SW 1271 (cell line): ENCODE measurements at places on chromosomes 1 and 21.

DNA sequence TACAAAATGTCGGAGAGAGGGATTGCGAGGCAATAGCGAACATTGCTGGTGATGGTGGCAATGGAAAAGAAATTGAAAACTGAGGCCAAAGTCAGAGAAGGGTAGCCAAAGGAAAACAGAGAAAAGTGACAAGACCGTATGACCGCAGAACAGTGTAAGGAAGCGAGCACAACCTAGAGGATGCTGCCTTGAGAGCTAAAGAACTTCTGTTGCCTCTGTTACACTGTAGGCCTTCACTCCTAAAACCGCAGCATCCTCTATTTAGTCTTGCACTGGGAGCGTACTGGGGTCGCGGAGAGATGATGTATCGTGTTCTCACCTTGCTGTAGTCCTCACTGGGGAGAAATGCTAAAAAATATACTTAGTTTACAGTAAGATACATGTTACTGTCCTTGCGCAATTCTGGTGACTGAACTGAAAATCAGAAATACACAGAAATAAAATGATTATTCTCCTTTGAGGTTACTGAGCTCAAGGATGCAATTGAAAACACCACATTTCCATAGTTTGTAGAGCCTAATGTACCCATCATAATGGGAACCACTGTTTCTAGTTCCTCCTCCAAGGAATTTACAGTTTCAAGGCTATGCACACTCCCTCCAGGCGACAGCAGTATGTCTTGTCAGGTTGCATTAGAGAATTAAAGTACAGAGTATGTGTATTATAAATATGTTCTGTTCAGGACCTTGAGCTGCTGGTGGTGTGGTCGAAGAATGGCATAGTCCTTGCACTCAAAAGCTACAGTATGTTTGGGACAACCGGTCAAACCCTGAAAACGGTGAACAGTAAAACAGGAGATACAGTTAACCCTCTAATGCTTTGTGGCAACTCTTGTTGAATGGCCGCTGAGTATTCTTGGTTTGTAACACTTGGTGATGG lies 1.3 kb downstream of the NEK7 start:
- peak; percentile 42 for DNase-seq

DNA sequence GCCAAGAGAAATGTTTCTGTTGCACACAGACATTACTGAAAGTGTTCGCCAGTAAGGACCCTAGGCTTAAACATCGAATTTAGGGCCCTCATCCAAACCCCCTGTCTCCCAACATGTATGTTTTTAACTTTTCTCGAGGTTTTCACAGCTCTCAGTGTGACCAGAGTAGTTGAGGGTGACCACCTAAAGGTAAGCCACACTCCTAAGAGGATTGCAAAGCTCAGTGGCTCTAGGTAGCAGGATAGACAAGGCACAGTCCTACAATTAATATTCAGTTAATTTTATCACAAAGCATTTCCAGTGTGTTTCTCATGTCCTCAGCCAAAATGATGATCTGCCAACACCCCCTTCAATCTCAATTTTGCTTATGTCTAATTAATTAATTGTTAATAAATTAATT lies 695 bp upstream of the ALG14 start:
- DNase-seq: no peak

- DNase-seq: no peak
Measured at GRCh38 chr1:223337174-223337869, 26.7 kb downstream of the SUSD4 start.

DNA sequence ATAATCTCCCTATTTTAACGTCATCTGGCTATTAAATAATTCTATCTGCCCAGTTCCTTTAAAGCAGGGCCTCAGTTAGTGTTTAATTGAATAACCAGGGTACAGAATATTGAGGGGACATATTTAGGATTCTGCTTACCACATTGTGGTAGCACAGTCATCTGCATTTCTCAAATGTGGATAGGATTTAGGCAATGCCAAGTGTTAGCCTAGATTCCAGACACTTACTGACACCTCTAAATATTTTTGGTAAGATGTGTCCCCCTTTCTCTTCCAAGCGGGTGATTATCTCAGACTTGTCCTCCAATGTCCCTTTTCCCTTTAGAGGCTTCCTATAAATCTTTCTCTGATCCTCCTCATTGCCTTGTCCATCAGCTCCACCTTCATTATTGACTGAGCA lies 160.8 kb upstream of the HOOK1 start:
- no peak for DNase-seq

DNA sequence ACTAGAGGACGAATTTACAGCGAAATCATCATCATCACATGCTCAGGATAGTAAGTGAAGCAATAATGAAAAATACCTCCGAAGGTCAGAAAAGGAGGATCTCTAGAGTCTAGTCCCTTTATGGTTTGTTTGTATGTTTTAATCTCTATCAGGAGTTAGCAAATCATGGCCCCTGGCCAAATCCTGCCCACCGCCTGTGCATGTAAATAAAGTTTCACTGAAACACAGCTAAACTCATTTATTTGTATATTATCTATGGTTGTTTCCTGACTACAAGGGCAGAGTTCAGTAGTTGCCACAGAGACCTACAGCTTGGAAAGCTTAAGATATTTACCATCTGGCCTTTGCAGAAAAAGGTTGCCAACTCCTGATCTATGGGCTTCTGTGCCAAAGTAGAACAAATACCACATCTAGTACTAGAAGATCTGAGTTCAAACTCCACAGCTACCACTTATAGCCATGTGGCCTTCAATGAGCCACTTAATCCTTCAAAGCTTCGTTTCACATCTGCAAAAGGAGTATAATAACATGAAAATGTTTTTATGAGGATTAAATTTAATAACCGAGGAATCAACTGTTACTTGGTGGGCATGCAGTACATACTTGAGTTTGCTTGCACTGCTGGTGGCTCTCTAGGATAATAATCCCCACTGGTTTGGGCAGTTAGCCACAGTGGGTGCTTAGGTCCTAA lies 94.0 kb upstream of the KIF26B start:
- no peak for DNase-seq

GRCh38 chr21:32337206-32337605 lies 38.6 kb downstream of the MRAP start:
- no peak for DNase-seq

DNA sequence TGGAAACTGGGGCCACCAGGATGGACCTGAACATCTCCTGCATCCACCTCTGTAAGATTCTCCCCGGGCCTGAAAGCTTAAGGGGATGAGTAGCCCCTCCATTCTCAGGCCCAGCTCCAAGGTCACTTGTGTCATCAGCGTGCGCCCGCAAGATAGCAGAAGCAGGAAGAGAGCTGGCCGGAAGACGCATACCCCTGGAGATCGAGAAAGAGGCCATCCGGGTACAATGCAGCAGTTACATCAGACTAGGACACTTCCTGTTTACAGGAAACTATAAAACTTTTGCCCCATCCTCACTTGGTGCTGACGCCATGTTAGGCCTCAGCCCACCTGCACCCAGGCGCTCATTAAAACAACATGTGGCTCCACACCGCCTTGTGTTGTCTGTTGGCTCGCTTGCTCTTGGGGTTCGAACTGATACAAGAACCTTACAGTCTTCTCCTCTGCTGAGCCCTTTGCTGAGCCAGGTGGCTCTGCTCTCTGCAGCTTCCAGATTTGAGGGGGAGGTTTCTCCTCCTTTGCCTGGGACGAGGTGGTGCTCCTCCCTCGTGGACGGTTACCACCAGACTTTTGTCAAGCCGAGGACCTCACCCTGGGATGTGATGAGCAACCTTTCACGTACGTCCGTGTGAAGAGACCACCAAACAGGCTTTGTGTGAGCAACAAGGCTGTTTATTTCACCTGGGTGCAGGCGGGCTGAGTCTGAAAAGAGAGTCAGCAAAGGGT lies 277.5 kb upstream of the C1orf174 start:
- no peak for DNase-seq

DNA sequence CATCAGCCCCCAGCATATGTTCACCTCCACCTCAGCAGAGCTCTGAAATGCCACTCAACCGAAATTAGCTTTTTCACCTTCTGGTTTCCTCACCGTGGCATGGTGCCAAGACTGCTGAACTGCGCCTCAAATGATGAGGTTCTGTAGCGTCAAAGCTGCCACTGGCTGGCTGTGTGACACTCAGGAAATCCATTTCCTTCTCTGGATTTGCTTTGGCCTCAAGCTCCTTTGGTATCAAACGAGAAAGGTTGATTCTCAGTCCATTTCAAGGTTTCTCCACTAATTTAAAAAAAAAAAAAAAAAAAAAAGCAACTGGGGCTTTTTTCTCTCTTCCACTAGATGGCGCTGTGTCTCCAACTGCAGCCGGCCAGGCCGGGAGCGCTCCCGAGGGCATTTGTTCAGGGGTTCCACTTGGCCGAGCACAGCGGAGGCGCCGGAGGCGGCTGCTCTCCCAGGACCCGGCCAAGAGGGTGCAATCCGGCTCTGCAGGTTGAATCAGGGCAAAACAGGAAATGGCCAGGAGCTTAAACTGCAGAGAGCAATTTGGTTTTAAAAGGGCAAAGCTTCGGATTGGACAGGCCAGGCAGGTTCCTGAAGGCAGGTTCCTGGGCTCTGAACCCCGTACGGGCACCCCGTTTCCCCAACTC lies 26.5 kb upstream of the PLA2G2C start:
- peak; percentile 43 for DNase-seq

DNA sequence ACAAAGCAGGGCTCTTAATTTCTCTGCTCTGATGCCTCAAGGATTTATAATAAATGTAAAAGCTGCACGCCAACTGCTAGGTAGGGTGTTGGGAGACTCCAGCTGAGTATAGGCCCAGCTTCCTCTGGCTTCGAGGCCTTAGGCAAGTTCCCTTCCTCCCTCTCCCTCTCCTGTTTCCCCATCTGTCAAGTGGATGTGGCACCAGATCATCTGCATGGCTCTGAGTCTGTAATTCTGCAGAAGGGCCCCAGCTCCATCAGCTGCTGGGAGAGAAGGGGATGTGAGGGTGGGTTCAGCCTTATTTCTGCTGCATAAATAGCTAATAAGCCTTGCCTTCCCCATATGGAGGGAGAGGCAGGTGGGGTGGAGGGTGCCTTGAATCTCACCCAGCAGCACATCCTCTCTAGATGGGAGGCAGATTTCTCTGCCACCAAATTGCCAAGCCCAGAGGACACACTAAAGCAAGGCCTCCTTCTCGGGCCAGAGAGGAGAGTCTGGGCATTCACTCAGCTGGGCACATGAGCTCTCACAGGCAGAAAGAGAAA lies 3.8 kb downstream of the TRIM62 start:
- no peak for DNase-seq

GRCh38 chr1:164519426-164519825 lies 39.6 kb upstream of the PBX1 start:
- DNase-seq: no peak

DNA sequence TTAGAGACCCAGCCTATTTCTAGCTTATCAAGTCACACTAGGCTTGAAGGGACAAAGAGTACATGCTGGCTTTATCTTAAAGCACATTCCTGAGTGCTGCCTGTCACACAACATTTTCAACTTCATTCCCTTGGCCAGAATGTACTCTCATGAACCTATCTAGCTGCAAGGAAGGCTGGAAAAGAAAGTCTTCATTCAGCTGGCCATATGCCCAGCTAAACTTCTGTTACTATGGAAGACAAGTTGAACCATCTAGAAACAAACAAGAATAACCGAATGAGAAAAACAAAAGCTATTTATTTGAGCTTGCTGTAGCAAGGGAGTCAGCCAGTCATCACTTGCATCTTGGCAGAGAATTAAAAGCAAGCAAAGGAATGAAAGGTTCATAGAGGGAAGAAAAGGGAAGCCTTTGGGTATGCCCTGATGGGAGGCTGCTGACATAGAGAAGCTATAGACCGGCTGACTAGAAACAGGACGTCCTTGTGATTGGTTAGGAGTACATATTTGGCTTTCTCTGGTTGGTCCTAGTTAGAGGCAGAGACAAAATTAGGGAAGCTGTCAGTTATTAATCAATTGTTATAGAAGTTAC lies 108.4 kb downstream of the NEK7 start:
- DNase-seq: no peak

DNA sequence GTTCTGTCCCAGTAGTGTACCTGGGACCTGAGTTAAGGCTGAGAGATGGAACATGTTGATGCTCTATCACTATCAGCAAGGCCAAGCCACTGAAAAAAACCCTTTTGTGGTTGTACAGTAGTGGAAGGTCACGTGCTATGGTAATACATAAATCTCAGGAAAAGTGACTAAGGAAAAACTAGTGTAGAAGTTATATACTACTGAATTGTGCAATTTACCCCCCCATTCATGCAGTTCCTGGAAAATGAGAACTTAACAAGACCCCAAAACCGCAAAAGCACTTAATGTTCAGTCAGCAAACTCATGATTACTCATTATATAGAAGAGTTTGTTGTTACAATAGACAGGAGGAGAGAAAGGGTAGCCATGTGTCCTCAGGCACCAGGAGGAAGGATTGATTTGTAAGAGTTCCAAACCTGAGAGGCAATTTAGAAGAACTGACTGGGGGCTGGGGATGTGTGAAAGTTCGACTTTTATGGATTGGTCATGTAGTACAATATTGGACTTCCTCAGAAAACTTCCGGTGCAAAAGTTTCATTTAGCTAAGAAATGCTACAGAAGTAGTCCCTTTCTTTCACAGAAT lies 91.6 kb downstream of the RGL1 start:
- DNase-seq: no peak

DNA sequence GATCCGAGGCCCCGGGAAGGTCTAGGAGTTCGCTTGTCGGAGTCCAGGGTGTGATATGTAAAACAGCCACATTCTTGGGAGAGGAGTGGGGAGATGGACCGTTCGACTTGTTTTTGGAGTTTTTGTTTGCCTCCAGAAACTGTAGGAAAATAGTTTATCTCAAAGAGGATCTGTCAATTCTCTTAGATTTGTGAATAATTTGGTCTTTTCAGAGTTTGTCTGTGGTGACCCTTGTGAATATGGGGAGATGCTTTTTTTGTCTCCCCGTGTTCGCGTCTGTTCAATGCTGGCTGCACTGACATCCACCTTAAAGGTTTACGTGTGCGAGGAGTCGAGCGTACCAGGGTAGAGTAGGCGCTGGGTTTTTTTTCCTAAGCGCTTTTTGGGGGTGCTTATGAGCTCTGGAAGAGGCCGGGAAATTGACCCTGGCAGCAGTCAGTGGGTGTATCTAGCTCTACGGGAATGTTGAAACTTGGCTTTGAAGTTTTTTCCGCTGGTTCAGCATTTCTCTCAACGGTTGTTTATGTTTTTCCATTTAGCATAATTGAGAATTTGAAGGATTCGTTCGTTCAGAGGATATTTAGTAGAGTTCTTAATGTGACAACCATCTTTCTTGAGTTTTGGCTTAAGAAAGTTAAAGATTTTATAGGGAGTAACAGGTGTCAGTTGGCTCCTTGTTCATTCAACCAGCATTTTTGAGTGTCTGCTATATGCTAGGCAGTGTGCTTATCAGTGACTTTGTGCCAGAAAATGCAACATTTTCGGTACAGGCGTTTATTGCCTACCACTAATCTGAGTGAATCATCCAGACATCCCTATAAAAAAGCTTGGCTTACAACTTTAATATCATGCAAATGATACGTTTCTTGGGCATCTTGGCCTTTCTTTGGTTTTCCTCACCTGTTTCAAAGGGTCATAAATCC lies 1.2 kb downstream of the SZRD1 start:
- DNase-seq: no peak

GRCh38 chr1:61084491-61085031 lies 2.2 kb downstream of the NFIA start:
- DNase-seq: no peak

DNA sequence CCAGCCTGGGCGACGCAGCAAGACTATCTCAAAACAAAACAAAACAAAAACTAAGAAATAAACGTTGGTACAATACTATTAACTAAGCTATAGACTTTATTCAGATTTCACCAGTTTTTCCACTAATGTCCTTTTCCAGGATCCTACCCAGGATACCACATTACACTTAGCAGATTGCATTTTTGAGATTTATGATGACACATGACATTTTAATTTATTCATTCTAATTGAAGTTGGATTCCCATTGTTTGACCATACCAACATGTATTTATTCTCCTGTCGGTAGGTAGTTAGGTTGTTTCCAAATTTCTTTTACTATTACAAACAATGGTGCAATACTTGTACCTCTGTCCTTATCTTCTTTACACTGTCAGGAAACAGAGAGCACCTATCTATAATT lies 6.8 kb upstream of the KLF17 start:
- no peak for DNase-seq
